Activated T-cell treated with anti-CD3 and anti-CD28 coated beads, Interleukin-2, amount 50 U/mL, for 1 hour (primary cell): ENCODE measurements at places on chromosomes 1 and 21.

DNA sequence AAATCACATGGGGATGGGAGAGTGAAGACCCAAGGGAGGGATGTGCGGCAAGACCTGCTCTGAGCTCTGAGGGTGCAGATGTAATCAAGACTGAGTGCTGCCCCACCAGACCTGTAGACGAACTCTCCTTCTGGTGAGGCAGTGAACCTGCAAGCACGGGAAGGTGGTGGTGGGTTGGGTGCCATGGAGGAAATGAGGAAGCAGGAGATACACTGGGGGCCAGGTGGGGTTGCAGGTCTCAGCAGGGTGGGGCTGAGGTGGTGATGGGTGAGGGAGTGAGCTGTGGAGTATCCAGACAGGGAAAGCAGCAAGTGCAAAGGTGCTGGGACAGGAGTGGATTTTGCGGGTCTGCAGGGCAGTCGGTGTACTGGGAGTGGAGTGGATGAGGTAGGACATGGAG is 102.3 kb downstream of the KCNJ15 start:
- DNase-seq: no peak

GRCh38 chr1:232511172-232511571 is 118.8 kb downstream of the SIPA1L2 start:
- no peak for DNase-seq

- no peak for DNase-seq
These were observed 647 bp downstream of the TSEN15 start for GRCh38 chr1:184052194-184052559.

- no peak for DNase-seq
These were observed 73.8 kb downstream of the AK4 start for GRCh38 chr1:65221638-65222339.

DNA sequence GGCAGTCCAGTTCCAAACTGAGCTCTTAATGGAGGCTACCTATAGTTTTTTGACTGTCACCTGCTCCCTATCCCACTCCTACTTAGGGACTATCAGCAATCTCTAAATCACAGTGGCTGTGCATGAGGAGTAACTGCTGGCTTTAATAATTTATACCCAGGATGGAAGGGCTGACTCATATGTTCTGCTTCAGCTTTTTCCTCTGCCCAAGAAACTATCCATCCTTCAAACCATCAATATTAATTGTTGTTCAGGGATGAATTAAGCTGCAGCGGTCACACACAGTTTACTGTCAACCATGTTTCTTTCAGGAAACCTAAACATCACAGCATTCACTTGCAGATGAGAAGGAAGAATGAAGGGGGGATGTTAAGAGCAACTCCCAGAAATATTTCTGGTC is 9.0 kb upstream of the PGBD5 start:
- no peak for DNase-seq
